ENCODE measurements at places on chromosomes 16 and 17. TPM values are rescaled to one million over a fixed set of nuclear protein-coding genes. Genes with fewer than 3 reads are reported as not detected.

CLDN7 gene
- 1.4 TPM for total RNA-seq

KRTAP1-5 gene
- total RNA-seq = 34.8 TPM

QRICH2 gene
- total RNA-seq = 4.8 TPM

MRPL58 gene
- 53.9 TPM for total RNA-seq

KRT28 gene
- total RNA-seq = not detected

DNA sequence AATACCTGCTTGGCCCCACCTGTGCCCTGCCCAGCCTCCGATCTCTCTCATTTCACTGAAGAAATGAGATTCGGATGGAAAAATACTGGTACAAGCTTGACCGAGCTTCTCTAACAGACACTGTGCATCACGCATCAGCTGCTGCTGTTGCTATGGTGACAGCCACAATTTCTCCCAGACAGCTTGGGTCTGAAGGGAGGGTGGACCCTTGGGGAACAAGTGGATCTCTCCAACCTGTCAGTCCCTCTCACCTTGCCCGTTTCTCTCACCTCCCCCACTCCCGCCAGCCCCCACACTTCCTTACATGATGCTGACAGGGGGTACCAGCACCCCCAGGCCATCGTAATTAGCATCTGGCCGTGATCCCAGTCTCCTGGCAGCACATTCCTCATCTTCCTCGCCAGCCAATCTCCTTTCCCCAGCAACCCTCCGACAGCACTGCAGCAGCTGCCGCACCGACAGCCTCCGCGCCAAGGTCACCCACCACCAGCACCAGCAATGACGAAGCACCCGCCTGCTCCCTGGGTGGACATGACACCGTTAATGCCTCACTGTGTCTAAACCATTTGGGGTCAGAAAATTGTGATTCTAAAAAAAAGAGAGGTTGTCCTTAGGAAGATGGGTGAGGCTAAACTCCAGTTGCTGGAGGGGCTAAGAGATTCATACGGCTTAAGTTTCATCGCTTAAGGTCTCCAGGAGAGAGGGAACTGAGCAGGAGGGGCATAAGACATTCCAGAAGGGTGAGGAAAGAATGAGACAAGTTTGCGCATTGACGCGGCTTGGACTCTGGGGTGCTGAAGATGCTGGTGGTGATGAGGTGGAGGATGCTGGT, 58.6 kb upstream of the TNRC6A start:
- peak overlapping the region; percentile 3 for H3K27ac ChIP-seq
- peak; percentile 92 for DNase-seq
- H3K4me3 ChIP-seq = no peak overlapping the region
- H3K36me3 ChIP-seq = no peaks in the 10 kb centered on the region
- H3K4me1 ChIP-seq = peaks cover 9% of the 10 kb centered on the region

GRCh38 chr16:67470359-67470758, 10.6 kb downstream of the ATP6V0D1 start:
- no peaks in the 10 kb centered on the region for H3K27me3 ChIP-seq
- H3K4me1 ChIP-seq = peaks cover 5% of the 10 kb centered on the region
- DNase-seq = no peak
- H3K36me3 ChIP-seq = peaks cover 1% of the 10 kb centered on the region
- no peak overlapping the region for H3K27ac ChIP-seq

DNA sequence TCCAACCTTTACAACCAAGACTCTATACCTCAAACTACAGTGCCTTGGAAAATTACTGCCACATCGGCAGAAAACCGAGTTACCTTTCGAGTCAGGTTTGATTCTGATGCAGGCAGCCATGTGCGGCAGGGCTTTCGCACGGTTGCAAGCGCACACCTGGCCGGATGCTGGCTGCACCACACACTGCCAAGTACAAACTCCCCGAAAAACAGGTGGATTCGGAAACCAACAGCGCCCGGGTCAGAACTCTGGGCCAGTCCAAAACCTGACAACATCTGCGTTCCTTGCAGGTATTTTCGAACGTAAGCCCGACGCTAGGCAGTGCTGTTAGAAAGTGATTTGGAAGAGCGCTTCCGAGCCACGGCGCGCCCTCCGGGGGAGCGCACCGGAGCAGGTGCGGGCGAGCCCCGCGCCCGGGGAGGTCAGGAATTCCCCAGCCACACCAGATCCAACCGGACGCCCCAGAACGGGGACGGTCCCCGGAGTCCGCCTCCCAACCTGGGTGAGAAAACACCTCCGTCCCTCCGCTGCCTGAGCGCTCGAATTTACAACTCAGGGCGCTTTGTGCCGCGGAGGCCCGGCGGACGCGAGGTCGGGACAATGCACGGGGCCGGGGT, 1.2 kb downstream of the USP7 start:
- DNase-seq = no peak
- H3K27ac ChIP-seq = peak overlapping the region; percentile 12
- no peaks in the 10 kb centered on the region for H3K27me3 ChIP-seq
- no peaks in the 10 kb centered on the region for H3K36me3 ChIP-seq
- H3K4me3 ChIP-seq = peak overlapping the region; percentile 72
- H3K4me1 ChIP-seq = peaks cover 29% of the 10 kb centered on the region

DNA sequence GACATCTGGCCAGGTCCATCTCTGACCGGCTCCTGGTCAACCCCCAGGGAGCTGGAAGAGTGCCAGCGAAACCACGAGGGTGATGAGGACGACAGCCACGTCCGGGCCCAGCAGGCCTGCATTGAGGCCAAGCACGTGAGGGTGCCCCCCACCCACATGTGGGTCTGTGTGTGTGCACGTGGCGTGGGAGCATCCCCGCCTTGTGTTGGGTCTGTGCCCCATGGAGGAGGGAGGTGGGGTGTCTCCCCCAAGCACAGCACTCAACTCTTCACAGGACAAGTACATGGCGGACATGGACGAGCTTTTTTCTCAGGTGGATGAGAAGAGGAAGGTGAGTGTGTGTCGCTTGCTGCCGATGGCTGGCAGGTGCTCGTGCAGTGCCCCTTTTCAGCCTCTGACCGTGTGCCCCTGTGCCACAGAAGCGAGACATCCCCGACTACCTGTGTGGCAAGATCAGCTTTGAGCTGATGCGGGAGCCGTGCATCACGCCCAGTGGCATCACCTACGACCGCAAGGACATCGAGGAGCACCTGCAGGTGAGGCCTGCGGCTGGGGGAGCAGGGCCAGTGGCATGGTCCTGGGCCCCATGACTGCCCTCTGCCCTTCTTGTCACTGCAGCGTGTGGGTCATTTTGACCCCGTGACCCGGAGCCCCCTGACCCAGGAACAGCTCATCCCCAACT, 1.7 kb downstream of the STUB1 start:
- DNase-seq = no peak
- peaks cover 20% of the 10 kb centered on the region for H3K4me1 ChIP-seq
- H3K4me3 ChIP-seq = peak overlapping the region; percentile 96

GRCh38 chr16:20911361-20911760, 10.8 kb downstream of the LYRM1 start:
- peak overlapping the region; percentile 55 for H3K27ac ChIP-seq
- no peaks in the 10 kb centered on the region for H3K27me3 ChIP-seq
- peaks cover 21% of the 10 kb centered on the region for H3K4me1 ChIP-seq

GRCh38 chr16:75193265-75193650, 13.7 kb downstream of the CTRB2 start:
- H3K4me3 ChIP-seq = no peak overlapping the region
- peaks cover 5% of the 10 kb centered on the region for H3K4me1 ChIP-seq
- no peak for DNase-seq
- no peaks in the 10 kb centered on the region for H3K36me3 ChIP-seq
- no peak overlapping the region for H3K27ac ChIP-seq

DNA sequence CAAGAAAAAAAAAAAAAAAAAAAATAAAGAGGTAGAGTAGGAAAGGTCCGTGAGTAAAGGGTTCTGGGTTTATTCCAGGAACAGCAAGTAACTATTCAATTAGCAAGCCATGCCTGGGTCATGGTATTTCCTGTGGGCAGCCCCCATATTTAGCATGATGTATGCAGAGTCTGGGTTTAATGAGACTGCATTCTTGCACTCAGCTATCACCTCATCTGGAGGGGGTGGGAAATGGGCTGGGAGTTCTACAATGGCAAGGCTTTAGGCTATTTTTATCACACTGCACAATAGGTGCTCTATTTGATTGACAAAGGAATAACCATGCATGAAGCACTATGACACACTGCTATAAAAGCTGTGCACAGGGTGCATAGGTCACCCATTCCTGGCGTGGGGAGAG, 104.0 kb upstream of the CCL2 start:
- H3K27me3 ChIP-seq = peaks cover 22% of the 10 kb centered on the region
- H3K4me1 ChIP-seq = no peaks in the 10 kb centered on the region
- H3K36me3 ChIP-seq = no peaks in the 10 kb centered on the region
- no peak overlapping the region for H3K4me3 ChIP-seq

- H3K27ac ChIP-seq = no peak overlapping the region
- no peaks in the 10 kb centered on the region for H3K27me3 ChIP-seq
- no peak overlapping the region for H3K4me3 ChIP-seq
- H3K36me3 ChIP-seq = no peaks in the 10 kb centered on the region
Measured at GRCh38 chr16:12319428-12320035, 343.0 kb downstream of the SNX29 start.

DNA sequence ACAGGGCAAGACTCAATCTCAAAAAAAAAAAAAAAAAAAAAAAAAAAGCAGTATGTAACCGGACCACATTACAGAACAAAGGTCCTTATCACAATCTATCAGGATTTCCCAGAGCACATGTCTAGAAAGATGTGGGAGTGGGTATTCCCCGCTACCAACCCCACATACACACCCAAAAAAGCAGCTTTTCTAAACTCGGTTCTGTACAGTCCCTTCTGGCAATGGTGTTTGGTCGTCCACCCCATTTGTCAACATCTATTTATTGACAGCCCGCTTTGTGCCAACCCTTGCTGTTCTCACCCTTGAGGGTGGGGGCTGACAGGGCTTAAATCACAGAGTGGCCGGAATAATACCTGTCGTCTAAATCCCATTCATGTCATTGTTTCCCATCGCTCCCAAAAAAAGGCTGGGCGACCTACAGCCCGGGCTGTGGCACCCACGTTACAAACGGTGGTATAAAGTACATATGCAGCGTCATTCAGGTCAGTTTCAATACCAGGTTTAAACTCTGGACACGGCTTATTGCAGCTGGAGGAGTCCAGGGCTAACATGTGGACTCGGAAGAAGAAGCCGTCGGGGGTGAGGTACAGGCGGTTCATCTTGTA, 3.6 kb downstream of the C17orf58 start:
- no peaks in the 10 kb centered on the region for H3K36me3 ChIP-seq
- H3K4me3 ChIP-seq = peak overlapping the region; percentile 72
- no peaks in the 10 kb centered on the region for H3K27me3 ChIP-seq
- DNase-seq = no peak
- H3K4me1 ChIP-seq = peaks cover 5% of the 10 kb centered on the region

DNA sequence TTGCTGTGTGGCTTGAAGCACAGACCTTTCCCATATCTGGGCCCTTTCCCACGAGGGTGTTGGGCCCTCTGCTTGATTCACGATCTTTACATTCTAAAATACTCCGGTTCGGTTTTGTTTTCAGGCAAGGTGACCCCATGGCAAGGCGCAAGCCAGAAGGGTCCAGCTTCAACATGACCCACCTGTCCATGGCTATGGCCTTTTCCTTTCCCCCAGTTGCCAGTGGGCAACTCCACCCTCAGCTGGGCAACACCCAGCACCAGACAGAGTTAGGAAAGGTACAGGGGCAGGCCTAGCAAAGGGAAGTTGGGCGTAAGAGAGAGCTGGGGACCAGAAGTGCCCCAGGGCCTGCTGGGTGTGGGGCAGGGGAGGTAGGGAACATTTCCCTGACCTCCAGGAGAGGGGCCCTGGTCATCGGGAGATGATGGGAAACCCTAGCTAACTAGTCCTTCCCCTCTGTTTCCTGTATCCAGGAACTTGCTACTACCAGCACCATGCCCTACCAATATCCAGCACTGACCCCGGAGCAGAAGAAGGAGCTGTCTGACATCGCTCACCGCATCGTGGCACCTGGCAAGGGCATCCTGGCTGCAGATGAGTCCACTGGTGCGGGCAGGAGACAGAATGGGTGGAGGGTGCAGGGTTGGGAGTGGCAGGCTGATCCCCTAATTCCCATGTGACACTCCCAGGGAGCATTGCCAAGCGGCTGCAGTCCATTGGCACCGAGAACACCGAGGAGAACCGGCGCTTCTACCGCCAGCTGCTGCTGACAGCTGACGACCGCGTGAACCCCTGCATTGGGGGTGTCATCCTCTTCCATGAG, 1.4 kb downstream of the ALDOA start:
- H3K36me3 ChIP-seq = peaks cover 50% of the 10 kb centered on the region
- no peaks in the 10 kb centered on the region for H3K27me3 ChIP-seq
- DNase-seq = no peak
- H3K27ac ChIP-seq = peak overlapping the region; percentile 99
- peak overlapping the region; percentile 85 for H3K4me3 ChIP-seq

GRCh38 chr16:1791256-1791942, 2.1 kb downstream of the IGFALS start:
- H3K4me3 ChIP-seq = no peak overlapping the region
- H3K4me1 ChIP-seq = no peaks in the 10 kb centered on the region
- no peak overlapping the region for H3K27ac ChIP-seq
- no peak for DNase-seq

DNA sequence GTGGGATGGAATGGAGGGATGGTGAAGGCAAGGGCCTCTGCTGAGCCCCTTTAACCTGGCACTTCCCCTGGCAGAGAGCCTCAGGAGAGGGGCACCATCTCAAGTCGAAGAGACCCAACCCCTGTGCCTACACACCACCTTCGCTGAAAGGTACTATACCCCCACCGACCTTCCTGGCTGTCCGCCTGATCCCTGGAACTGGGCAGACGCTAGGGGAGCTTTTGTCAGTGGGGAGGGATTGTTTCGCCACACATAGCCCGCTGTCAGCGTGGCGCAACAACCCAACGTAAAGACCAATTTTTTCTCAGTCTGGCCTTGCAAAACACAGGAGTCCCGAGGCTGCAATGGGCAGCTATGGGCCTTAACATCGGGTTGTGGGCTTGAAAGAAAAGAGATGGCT, 3.1 kb downstream of the PPP1R1B start:
- no peak for DNase-seq
- H3K4me3 ChIP-seq = no peak overlapping the region
- H3K27me3 ChIP-seq = peaks cover 76% of the 10 kb centered on the region
- H3K36me3 ChIP-seq = no peaks in the 10 kb centered on the region

- DNase-seq = peak; percentile 32
- peaks cover 4% of the 10 kb centered on the region for H3K4me1 ChIP-seq
- H3K27ac ChIP-seq = no peak overlapping the region
- no peaks in the 10 kb centered on the region for H3K27me3 ChIP-seq
- peaks cover 7% of the 10 kb centered on the region for H3K36me3 ChIP-seq
- no peak overlapping the region for H3K4me3 ChIP-seq
Measured at GRCh38 chr17:12985431-12986293, 32.2 kb downstream of the ELAC2 start.

DNA sequence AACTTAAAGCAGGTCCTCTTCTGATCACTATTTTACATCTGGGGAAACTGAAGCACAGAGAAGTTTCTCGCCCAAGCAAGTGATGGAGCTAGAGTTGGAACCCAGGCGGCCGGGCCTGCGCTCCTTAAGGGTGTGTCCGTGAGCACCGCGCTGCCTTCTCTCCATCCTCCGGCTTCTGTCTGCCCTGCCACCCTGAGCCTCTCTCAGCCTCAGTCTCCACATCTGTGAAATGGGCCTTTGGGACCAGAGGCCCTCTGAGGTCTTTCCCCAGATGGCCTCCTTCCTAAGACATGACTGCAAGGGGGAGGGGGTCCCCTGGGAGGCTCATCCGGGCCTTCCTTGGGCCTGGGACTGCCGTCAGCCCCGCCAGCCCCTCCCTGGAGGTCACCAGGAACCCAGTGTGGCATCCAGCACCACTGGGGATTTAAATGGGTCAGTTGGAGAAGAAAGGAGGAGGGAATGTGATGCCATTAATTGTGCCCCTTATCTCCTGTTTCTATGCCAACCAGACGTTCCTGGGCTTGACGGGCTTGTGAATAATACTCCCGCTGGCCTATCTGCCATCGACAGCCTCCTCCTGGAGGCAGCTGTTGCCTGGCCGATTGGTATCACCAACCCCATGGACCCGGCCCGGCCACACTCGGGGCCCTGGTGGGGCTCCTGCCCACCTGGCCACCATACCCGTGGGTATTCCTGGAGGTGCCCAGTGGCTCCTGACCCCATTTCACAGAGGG, 5.1 kb downstream of the ZFPM1 start:
- H3K4me3 ChIP-seq = no peak overlapping the region
- no peak overlapping the region for H3K27ac ChIP-seq
- H3K27me3 ChIP-seq = no peaks in the 10 kb centered on the region
- no peak for DNase-seq
- H3K4me1 ChIP-seq = peaks cover 12% of the 10 kb centered on the region

Measured in IMR-90 (cell line).